Right cardiac atrium (tissue), 5 donors: ENCODE measurements at places on chromosomes 13 and 19. TPM values are rescaled to one million over a fixed set of nuclear protein-coding genes. Genes with fewer than 3 reads are reported as not detected.

ZNF154 gene
- total RNA-seq: 8.4 TPM

PLIN4 gene
- total RNA-seq: 201 TPM

ZNF613 gene
- total RNA-seq: 3.4 TPM

CAB39L gene
- 31.7 TPM for total RNA-seq
